Stomach (tissue), 19 donors: ENCODE measurements at places on chromosomes 16 and 17. TPM values are rescaled to one million over a fixed set of nuclear protein-coding genes. Genes with fewer than 3 reads are reported as not detected.

DNA sequence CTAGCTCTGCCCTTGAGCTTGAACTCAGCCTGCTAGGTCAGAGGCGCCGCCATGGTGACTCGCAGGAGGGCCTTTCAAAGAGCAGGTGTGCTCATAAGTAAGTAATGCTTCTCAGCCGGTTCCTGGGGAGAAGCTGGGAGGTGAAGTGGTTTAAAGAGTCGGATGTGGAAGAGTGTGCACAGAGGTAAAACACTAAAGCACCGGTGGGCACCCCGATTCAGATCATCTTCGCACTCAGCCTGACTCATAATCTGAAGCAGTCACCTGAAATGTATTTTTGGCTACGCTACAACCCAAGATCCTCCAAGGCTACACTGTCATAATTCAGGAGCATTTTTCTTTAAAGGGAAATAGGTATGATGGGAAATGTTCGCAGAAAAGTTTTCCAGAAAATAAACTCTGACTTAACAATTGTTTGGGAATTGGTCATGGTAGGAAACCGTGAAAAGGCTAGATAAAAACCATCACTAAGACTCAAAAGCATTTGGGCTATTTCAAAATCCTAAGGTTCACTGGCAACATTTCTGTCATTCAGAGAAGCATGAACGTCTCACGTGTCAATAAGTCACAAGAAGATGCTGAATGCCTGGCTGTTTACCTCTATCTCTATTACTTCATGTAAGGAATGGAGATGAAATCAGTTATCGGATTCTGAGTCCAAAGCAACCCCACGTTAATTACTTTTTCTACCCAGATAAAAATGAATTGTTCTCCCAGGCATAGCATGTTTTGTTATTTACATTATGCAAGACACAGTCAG lies 17.8 kb downstream of the CDH8 start:
- no peak overlapping the region for H3K4me3 ChIP-seq
- H3K27ac ChIP-seq: no peak overlapping the region
- DNase-seq: no peak
- no peaks in the 10 kb centered on the region for H3K4me1 ChIP-seq
- H3K36me3 ChIP-seq: no peaks in the 10 kb centered on the region

Gene CACNG1
- total RNA-seq: not detected

GRCh38 chr16:65769055-65769465 lies 597.4 kb upstream of the CDH5 start:
- no peaks in the 10 kb centered on the region for H3K27me3 ChIP-seq
- H3K36me3 ChIP-seq: no peaks in the 10 kb centered on the region
- H3K4me1 ChIP-seq: no peaks in the 10 kb centered on the region
- H3K27ac ChIP-seq: no peak overlapping the region

Gene KCNJ16
- total RNA-seq: not detected

DNA sequence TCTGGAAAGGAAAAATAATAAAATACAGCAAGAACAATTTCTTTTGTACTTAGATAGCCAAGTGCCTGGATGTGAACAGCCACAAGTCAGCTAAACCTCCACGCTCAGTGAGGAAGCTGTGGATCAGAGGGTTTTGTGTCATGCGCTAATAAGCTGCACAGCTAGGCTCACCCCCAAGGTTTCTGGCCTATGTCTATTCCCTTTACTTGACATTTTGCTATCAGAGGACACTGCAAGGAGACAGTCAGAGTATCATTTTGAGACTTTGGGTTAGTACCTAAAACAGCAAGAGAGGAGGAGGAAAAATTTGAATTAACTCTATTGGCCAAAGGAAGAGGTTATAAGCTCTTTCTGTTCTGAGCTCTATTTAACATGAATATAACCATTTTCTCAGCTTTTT lies 139.3 kb downstream of the KCNJ2 start:
- no peak overlapping the region for H3K27ac ChIP-seq

DNA sequence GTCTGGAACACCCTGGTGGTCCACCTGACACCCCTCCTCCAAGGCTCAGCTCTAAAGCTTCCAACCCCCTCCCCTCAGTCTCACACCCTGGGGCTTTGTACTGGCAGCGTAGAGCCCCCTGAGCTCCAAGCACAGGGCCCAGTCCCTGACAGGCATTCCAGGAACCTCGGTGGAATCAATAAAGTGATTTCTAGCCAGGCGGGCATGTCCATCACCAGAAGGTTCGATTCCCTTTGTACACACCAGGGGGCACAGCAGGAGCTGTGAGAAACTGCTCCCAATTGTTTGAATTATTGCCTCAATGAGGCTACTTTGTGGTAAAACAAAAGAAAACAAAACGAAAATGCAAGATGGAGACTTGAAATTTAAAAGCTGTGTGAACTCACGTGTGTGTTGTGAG lies 51.8 kb downstream of the SMPD3 start:
- no peaks in the 10 kb centered on the region for H3K27me3 ChIP-seq
- no peaks in the 10 kb centered on the region for H3K36me3 ChIP-seq
- peak; percentile 64 for DNase-seq
- H3K4me3 ChIP-seq: no peak overlapping the region
- H3K27ac ChIP-seq: no peak overlapping the region

GRCh38 chr17:63405741-63406261 lies 40.3 kb downstream of the CYB561 start:
- peaks cover 3% of the 10 kb centered on the region for H3K4me1 ChIP-seq
- H3K36me3 ChIP-seq: peaks cover 14% of the 10 kb centered on the region
- DNase-seq: peak; percentile 78
- no peak overlapping the region for H3K4me3 ChIP-seq
- no peak overlapping the region for H3K27ac ChIP-seq
